ENCODE measurements at places on chromosomes 1 and 21.

DNA sequence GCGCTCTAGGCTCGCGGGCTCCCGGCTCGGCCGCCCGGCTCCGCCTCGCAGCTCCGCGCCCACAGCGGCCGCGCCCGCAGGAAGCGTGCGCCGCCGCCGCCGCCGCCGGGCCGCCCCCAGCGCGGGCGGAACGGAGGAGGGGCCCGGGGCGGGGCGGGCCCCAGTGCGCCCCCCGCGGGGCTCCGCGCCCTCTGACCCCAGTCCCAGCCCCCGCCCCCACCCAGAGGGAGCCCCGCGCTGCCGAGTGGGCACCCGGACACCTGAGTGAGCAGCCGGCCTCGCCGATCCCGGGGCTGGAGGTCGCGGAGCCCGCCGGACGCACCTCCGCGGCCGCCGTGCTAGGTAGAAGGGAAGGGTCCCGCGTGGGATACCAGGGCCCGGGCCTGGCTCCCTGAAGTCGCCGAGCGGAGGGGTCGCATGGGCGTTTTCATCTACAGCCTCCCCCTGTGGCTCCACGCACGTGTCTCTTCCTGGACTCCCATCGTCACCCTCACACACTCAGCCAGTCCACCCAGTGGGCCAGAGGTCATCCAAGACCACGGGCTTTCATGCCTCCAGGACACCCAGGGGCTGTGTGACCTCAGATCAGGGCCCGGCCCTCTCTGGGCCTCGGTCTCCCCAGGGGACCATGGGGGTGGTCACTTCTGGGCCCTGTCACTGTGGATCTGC lies at the start of gene SDC3:
SDC3 (minus strand) TSS at position 63 of the 669 bp plus-strand sequence. CDS start 172 bp downstream, outside the sequence.
- DNase-seq = no peak

DNA sequence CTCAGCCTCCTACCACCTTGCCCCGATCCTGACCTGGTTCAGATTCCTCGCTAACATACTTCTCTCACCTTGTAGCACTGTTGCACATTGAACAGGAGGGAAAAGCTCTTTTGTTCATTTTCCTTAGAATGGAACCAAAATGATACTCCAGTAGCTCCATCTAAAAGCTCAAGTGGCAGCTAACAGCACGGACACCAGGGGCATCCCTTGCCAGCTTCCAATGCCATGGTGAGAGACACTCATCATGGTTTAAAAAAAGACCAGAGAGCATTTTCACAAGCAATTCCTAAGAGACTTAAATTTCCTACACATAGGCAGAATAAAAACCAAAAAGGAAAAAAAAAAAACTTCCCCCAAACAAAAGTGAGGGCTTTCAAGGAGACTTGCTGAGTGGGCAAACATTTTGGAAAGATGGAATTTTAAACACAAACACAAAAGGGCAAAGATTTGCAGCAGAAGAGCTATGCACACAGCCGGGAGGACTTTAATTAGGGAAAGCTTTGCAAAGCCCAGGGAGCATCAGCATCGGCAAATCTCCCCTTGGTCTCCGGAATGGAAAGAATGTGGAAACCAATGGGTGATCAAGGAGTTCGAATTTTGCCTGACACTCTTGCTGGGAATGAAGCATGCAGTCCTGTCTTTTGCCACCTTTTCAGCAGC lies 84.3 kb downstream of the CAPZB start:
- DNase-seq = no peak

DNA sequence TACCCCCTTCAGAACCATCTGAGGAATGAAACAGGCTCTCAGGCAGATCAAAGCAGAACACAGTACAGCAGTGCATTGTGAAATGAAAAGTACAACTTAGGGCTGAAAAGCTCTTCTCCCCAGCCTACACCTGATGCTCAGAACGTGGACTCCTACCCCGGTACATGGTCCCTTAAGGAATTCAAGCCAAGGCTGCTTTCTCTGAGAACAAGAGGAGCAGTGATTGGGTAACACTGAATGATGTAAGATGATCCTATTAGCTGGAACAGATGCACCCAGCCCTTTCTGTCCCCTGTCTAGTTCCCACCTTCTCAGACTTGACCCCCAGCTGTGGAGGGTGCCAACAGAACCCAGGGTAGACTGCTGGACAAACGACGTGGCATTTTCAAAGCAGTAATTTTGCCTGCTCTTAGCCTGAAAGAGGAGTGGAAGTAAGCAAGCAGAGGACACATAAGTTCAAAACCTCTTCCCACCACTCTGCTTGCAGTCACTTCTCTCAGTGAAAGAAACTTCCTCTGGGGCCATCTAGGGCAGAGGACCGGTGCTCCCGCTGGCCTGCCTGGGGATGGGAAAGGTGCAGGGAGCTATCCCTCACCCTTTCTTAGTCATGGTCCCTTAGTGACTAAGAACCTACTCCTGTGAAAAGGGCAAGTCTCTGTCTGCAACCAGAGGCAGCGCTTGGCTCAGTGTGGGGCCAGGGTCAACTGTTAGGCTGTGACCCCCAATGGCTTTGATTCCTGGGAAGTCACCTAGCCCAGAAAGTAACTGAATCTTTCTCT lies 72.7 kb downstream of the TRABD2B start:
- DNase-seq = no peak

- DNase-seq = no peak
These were observed 6.2 kb downstream of the PROX1 start for GRCh38 chr1:213993929-213994328.

GRCh38 chr1:33656467-33657005 lies 184.1 kb downstream of the ZSCAN20 start:
- DNase-seq = no peak

GRCh38 chr1:66312271-66312990 lies 221.5 kb upstream of the SGIP1 start:
- DNase-seq = no peak

DNA sequence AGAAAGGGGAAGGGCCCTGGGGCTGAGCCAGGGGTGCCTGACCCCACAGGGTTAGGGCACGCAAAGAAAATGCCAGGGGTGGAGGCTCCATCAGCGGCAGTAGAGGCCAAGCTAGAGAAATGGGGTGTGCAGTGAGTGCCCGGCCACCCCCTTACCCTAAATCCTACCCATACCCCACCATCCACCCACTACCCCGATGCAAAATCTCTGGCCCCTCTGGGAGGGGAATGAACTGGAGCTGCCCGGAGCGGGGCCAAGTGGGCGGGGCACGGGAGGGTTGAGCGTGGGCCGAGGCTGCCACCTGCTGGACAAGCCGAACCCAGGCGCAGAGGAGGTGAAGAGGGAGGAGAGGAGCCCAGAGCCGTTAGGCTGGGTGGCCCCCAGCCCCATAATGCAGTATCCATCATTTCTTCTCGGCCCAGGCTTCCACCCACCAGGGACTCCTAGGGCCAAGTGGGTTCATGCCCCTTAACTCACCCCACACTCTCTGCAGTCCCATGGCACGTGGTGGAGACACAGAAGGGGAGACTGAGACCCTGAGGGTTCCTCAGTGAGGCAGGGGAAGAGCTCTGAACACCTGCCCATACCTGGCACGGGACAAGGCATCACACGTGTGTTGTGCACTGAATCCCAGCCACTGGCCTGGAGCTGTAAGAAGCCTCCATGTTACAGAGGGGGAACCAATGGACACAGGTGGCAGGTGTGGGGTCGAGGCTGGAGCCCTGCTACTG lies 1.4 kb upstream of the C1QC start:
- DNase-seq = peak; percentile 84

- DNase-seq = no peak
These were observed 55.5 kb downstream of the MAB21L3 start for GRCh38 chr1:116166655-116167054.

DNA sequence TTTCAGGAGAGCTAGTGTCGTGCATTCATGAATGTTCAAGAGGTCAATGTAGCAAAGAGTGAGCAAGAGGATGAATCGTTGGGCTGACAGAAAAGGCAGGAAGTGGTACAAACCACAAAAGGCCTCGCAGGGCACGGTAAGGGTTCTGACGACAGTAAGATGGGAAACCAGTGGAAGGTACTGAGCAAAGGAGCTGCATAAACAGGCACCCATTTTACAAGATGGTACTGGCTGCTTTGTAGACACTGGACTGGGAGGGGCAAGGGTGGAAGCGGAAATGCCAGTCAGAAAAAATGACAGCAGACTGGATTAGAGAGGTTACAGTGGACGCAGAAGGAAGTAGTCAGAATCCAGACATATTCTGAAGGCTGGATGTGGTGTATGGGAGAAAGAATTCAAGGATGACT lies 123.5 kb downstream of the PTPN14 start:
- DNase-seq = no peak

DNA sequence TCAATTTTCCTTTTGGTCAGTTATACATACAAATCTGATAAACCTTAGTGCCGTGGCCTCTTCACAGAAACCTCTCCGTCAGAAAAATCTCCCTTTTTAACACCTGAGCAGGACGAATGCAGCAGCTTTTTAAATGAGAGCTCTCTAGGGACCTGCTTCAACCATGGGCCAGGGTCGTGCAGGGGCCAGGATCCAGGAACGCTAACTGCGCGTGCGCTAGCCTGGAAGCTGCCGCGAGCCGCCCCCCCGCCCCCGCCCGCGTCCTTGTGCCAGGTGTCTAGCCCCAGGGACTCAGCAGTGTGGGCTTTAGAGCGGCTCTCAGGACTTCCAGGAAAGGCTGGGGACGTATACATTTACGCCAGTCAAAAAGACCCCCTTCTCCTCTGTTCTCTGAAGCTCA lies 136.8 kb upstream of the FMN2 start:
- no peak for DNase-seq

- no peak for DNase-seq
These were observed 23.0 kb downstream of the ACTA1 start for GRCh38 chr1:229410692-229411433.

DNA sequence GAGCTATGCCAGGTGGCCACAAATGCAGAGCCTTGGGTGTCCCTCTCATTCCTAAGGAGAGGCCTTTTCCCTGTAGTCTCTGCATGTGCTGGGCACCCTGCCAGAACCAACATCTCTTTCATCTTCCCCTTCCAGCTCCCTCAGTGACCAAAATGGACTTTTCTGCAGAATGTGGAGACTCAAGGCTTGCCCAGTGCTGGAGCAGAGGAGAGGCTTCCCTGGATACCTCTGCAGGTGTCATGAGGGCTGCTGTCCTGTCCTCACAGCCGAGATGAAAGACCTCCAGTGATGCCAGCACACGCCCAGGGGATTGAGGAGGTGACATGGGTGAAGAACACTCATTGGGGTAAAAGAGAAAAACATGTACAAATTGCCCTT lies 347.0 kb upstream of the AJAP1 start:
- no peak for DNase-seq

DNA sequence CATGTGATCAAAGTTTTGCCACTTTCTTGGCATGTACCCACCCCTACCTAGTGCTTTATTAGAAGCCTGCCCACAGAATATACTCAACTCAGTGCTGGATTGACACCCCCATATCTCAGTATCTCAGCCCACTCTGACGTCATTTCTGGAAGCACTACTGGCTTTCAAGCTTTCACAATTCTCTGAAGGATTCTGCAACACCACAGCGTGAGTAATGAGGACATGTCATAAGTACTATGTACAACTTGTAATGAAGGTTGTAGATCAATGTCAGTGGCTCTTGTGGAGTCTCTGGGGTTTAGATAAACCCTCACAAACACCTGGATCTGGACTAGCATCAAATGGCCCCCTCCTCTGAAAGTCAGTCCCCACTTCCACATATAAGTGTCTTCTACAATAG lies 57.2 kb downstream of the TNFSF4 start:
- no peak for DNase-seq

DNA sequence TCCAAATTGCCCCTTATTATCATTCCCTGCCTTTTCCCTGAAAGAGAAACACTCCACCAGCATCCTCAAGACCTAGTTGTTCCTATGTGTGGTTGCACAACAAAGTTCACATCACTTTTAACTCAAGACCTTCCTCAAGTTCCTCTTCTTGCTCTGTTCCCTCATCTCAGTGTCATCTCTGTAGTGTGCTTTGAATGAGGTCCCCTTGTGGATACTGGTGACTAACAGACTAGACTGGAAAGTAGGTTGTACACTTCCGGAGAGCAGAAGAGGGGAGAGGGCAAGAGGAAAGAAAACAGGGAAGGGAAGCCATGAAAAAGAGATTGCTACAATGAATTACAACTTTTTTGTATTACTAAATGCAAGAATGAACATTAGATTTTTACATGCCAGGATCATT lies 853.8 kb downstream of the USP25 start:
- DNase-seq = no peak

- DNase-seq = no peak
These were observed 34.9 kb upstream of the PTGFRN start for GRCh38 chr1:116874733-116875249.

DNA sequence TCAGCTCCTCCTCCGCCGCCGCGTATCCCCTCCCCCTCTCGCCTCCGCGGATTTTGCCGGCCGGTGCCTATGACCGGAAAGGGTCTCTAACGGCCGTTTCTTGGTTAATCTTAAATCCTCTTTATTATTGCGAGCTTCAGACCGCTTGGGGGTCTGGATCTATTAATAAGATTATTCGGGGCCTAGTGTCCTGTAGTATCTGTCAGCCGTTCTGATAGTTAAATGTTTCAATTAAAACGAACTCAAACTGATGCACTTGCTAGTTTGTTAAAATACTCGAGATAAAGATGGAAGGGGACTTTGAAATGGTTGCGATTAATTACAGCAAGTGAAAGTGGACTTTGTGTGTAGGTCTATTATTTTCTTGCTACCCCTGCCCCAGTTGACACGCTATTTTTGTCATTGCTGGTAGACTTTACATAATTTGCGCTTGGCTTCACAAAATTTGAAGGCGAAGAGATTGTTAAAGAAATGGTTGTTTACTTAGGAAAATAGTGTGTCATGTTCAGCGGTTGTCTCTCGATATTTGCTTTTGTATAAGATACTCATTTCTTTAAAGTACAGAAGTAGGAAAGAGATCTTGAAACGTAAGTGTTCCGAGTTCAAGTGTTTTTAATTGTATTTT lies 779 bp downstream of the SON start:
- DNase-seq = peak; percentile 79

DNA sequence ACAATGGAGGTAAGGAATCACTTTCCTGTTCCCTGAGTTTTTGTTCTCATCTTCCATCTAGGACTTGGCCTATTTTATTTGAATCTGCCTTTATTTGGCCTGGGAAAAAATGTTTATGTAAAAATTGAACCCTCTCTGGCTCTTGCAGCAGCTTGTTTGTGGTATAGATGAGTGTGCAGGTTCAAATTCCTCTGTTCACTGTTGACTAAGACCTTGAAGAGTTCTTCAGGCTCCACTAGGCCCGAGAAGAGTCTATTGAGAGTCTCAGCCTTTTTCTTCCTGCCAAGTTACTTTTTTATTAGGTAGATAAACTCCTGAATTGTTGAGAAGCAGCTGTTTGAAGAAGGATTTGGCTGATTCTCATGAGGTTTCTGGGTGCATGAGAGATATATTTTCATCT lies 248.8 kb upstream of the ADGRL2 start:
- DNase-seq = no peak

GRCh38 chr1:59194621-59195020 lies 102.3 kb upstream of the FGGY start:
- DNase-seq = no peak

DNA sequence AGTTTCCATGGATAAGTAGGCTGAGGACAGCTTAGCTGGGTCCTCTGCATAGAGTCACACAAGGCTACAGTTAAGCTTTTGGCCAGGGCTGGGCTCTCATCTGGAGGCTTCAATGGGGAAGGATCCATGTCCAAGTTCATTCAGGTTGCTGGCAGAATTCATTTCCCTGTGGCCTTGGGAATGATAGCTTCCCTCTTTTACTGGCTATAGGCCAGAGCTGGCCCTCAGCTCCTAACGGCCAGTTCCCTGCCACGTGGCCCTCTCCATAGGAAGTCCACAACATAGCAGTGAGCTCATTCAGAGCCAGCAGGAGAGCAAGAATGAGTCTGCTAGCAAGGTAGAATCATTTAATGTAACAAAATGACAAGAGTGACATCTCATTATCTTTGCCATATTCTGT lies 15.1 kb upstream of the PODN start:
- no peak for DNase-seq

- DNase-seq = no peak
These were observed 117.7 kb upstream of the SGIP1 start for GRCh38 chr1:66416295-66416694.

- DNase-seq = no peak
These were observed 68.4 kb downstream of the KCNJ15 start for GRCh38 chr21:38325216-38325615.
